ENCODE measurements at places on chromosomes 1 and 21. TPM values are rescaled to one million over a fixed set of nuclear protein-coding genes. Genes with fewer than 3 reads are reported as not detected.

Gene COA7
- total RNA-seq = 23.5 TPM

- H3K27me3 ChIP-seq = no peaks in the 10 kb centered on the region
- H3K36me3 ChIP-seq = peaks cover 10% of the 10 kb centered on the region
- H3K4me3 ChIP-seq = no peak overlapping the region
- H3K4me1 ChIP-seq = peaks cover 9% of the 10 kb centered on the region
- no peak for DNase-seq
- no peak overlapping the region for H3K27ac ChIP-seq
These were observed 108.4 kb upstream of the DMRTA2 start for GRCh38 chr1:50531601-50532000.

- no peaks in the 10 kb centered on the region for H3K27me3 ChIP-seq
- H3K4me3 ChIP-seq = no peak overlapping the region
- no peak for DNase-seq
These were observed 32.1 kb upstream of the LRIG2 start for GRCh38 chr1:113040718-113041412.

DNA sequence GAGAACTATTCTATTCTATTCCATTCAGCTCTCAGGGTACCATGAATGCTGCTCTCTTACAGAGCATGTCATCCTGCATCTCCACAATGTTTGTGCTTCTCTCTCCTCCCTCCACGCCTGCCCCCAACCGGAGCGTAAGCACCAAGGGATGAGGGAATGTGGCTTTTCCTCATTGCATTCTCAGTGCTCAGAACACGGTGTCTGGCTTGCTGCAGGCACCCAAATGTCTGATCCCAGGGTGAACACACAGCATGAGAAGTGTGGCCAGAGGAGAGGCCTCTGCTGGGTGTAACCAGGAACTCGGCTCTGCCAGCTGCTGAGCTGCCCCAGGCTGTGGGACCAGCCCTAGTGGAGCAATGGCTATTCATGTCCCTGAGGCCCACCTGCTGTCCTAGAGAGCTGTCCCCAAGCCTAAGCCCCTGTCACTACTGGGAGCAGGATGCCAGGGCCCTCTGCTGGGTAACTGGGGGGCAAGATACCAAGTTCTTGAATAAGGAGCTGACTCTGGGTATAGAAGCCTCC lies 38.3 kb downstream of the OLFML2B start:
- H3K4me1 ChIP-seq = no peaks in the 10 kb centered on the region
- H3K27me3 ChIP-seq = no peaks in the 10 kb centered on the region
- no peaks in the 10 kb centered on the region for H3K36me3 ChIP-seq
- DNase-seq = no peak
- H3K27ac ChIP-seq = no peak overlapping the region

Gene E2F2
- total RNA-seq = 2.6 TPM

Gene ARL8A
- 79.5 TPM for total RNA-seq

Gene NBPF6
- total RNA-seq = not detected

GRCh38 chr1:50970931-50971582 lies 1.0 kb downstream of the CDKN2C start:
- H3K27me3 ChIP-seq = peaks cover 93% of the 10 kb centered on the region
- no peak overlapping the region for H3K27ac ChIP-seq
- no peaks in the 10 kb centered on the region for H3K4me1 ChIP-seq
- H3K36me3 ChIP-seq = no peaks in the 10 kb centered on the region

Gene L1TD1
- 66.7 TPM for total RNA-seq

Gene LCE3A
- total RNA-seq = not detected

Gene PTGS2
- 0.09 TPM for total RNA-seq

- H3K4me1 ChIP-seq = peaks cover 3% of the 10 kb centered on the region
- peak overlapping the region; percentile 84 for H3K27ac ChIP-seq
- H3K27me3 ChIP-seq = no peaks in the 10 kb centered on the region
- no peak overlapping the region for H3K4me3 ChIP-seq
- peak; percentile 85 for DNase-seq
These were observed 109.7 kb upstream of the ZBTB40 start for GRCh38 chr1:22341791-22342605.

DNA sequence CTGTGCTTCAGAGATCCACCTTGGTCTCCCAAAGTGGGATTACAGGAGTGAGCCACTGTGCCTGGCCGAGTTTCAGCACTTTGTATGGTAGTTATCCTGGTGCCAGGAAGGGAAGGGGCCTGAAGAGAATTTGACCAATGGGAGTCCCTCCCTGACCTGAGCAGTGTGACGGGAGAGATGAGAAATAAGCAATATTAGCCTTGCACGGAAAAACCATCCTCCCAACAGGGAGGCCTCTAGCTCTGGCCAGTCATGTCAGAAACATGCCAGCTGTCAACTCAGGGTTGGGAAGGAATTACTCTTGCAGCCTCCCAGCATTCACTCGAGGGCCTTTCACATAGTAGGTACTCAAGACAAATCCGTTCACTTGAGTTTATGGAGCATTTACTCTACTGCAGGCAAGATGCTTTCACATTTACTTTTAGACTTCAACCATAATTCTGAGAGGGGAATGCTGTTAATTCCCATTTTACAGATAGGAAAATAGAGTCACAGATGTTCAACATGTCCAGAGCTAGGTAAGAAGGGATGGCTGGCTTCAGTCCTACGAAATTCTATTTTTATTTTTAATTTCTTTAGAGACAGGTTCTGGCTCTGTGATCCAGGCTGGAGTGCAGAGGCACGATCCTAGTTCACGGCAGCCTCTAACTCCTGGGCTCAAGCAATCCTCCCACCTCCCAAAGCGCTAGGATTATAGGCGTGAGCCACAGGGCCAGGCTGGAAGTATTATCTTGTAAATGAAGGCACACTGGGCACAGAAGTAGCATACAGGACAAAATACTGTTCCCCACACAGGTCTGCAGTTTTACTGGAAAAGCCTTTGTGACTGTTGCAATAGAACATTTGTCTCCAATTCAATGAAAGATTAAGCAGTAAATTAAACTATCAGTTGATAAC lies 3.2 kb upstream of the ATP13A2 start:
- H3K4me3 ChIP-seq = no peak overlapping the region
- peaks cover 25% of the 10 kb centered on the region for H3K36me3 ChIP-seq
- H3K4me1 ChIP-seq = peaks cover 11% of the 10 kb centered on the region
- no peaks in the 10 kb centered on the region for H3K27me3 ChIP-seq
- H3K27ac ChIP-seq = no peak overlapping the region
- DNase-seq = peak; percentile 69

GRCh38 chr1:86823386-86823785 lies 90.5 kb downstream of the SELENOF start:
- DNase-seq = no peak
- no peaks in the 10 kb centered on the region for H3K36me3 ChIP-seq
- H3K4me1 ChIP-seq = peaks cover 5% of the 10 kb centered on the region
- H3K4me3 ChIP-seq = peak overlapping the region; percentile 48

DNA sequence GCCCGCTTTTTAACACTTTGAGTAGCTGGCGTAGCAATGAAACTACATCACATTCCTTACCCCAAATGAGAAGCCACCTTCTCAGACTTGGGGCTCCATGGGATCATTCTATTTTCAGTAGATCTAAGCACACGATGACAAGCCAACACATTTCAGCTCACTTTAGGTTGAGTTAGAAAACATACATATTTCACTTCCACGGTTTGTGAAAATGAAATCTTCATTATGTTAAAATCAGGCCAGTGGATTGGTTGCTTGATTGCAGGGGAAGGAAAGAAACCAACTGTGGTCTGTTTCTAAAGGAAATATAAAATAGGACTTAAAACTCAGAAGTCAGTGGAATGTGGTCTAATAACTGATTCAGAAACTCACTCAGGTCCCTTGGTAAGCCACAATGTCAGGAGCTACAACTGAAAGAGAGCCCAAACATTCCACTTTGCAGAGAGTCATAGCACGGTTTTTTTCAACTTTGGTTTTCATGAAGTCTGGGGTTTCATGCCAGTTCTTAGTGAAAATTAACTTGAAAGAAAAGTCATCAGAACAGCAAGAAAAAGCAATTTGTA lies 82.3 kb upstream of the TIAM1 start:
- H3K36me3 ChIP-seq = no peaks in the 10 kb centered on the region
- no peaks in the 10 kb centered on the region for H3K27me3 ChIP-seq
- H3K4me1 ChIP-seq = no peaks in the 10 kb centered on the region
- no peak overlapping the region for H3K27ac ChIP-seq
- DNase-seq = no peak

Gene PEAR1
- 0.12 TPM for total RNA-seq

Gene WARS2
- total RNA-seq = 11.8 TPM

DNA sequence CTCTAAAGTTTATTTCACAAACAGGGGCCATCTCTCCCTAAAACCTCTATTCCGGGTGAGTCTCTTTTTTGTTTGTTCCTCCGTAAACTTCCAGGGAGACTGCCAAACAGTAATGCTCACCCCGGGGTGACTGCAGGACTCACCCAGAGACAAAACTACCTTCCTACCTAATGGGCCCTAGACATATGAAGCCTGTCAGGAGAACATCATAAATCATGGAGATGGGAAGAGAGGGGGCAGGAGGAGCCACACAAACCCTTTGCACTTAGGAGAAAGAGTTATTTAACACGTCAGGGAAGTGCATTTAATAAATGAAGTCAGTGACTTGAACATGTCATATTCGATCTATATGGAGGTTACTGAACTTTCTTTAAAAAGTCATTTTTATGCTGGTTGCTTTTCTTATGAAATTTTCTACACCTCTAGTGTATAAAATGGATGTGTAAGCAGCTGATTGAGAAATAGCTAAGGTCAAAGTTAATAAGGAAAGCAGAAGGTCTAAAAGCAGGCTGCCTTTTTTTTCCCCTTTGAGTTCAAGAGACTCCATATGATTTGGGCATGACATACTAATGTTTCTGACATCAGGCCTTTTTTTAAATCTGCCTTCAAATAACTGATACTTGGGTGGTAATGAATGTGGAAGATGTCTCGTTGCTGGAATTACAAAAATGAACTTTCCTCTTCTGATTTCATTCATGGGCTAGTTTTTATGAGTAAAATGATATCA lies 286.9 kb upstream of the USP25 start:
- DNase-seq = no peak
- H3K4me1 ChIP-seq = peaks cover 5% of the 10 kb centered on the region
- H3K4me3 ChIP-seq = no peak overlapping the region
- no peaks in the 10 kb centered on the region for H3K36me3 ChIP-seq
- H3K27ac ChIP-seq = no peak overlapping the region

- no peaks in the 10 kb centered on the region for H3K36me3 ChIP-seq
- no peak for DNase-seq
- H3K27me3 ChIP-seq = no peaks in the 10 kb centered on the region
- H3K4me1 ChIP-seq = no peaks in the 10 kb centered on the region
- no peak overlapping the region for H3K27ac ChIP-seq
These were observed 35.4 kb downstream of the PKP1 start for GRCh38 chr1:201318504-201319340.

GRCh38 chr1:26336477-26337205 lies 17.3 kb downstream of the CRYBG2 start:
- peaks cover 13% of the 10 kb centered on the region for H3K27me3 ChIP-seq
- DNase-seq = peak; percentile 98
- peak overlapping the region; percentile 88 for H3K4me3 ChIP-seq
- no peaks in the 10 kb centered on the region for H3K36me3 ChIP-seq
- H3K4me1 ChIP-seq = no peaks in the 10 kb centered on the region

Gene SLC9A1
- 29.2 TPM for total RNA-seq

DNA sequence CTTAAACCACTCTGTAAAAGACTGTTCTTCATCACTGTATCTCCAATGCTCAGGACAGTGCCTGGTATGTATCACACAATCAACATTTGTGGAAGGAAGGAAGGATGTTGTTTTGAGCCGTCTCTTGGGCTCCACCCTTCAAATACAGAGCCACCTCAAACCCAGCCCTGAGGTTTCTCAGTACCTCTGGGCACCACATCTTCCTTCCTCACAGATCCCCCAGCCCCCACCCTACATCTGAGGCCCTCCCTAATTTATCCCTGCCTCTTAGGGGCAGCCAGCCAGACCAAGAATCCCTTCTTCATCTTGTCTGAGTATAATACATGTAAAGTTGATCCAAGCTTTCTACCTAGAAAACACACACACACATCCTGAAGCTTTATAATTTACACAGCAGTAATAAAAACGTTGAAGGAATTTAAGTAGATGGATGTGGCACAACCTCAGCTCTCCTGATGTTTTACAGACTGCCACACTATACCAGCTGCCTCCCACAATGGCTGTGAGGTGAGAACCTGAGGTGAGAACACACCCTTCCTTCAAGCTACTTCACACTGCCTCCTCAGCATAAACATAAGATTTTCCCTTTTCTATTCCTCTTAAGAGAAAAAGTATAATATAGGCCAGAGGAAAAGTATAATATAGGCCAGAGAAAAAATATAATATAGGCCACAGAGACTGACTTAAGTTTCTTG lies 48.5 kb downstream of the CDC7 start:
- no peaks in the 10 kb centered on the region for H3K4me1 ChIP-seq
- H3K27ac ChIP-seq = no peak overlapping the region
- no peak for DNase-seq
- no peaks in the 10 kb centered on the region for H3K36me3 ChIP-seq
- no peak overlapping the region for H3K4me3 ChIP-seq
- no peaks in the 10 kb centered on the region for H3K27me3 ChIP-seq

DNA sequence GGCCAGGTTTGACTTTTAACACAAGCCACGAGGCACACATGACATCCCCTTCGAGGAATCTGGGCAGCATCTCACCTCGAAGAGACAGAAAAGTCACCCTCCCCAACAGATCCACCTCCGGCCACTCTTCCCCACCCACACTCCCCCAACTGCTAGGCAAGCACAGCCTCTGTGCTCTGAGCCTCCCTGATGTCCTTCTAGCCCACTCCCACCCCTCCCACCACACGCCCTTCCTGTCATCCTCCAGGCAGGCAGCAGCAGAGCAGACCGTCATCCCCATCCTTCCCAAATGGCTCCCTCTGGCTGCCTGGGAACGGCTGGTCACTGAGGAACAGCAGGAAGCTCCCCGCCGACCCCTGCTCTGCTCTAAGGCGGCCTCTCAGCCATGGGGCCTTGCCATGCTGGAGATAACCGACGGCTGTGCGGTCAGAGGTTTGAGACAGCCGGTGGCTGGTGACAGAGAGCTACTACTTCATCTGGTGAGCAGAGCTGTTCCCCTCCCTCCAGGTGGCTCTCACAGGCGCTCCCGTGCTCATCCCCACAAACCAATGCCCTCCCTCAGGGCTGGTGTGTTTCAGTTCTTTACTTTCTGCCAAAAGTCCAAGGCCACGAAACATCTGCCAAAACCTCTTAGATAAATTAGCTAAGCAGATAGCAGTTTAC lies 25.6 kb downstream of the NPHP4 start:
- no peak overlapping the region for H3K27ac ChIP-seq
- no peak for DNase-seq
- no peaks in the 10 kb centered on the region for H3K4me1 ChIP-seq
- no peaks in the 10 kb centered on the region for H3K27me3 ChIP-seq
- H3K36me3 ChIP-seq = peaks cover 5% of the 10 kb centered on the region
- H3K4me3 ChIP-seq = no peak overlapping the region

Gene SYPL2
- not detected for total RNA-seq

- no peaks in the 10 kb centered on the region for H3K27me3 ChIP-seq
- no peak overlapping the region for H3K4me3 ChIP-seq
- no peaks in the 10 kb centered on the region for H3K36me3 ChIP-seq
- DNase-seq = no peak
- H3K27ac ChIP-seq = no peak overlapping the region
- H3K4me1 ChIP-seq = no peaks in the 10 kb centered on the region
These were observed 613.1 kb downstream of the USP25 start for GRCh38 chr21:16342932-16343331.

Gene OR6K3
- not detected for total RNA-seq

- H3K4me1 ChIP-seq = peaks cover 3% of the 10 kb centered on the region
- no peak overlapping the region for H3K4me3 ChIP-seq
- DNase-seq = peak; percentile 31
- H3K27ac ChIP-seq = no peak overlapping the region
- H3K36me3 ChIP-seq = no peaks in the 10 kb centered on the region
These were observed 9.0 kb upstream of the ABCG1 start for GRCh38 chr21:42209801-42210479.

All from endodermal cell (in vitro differentiated cells).